Retina (tissue), 1 donor: ENCODE measurements at places on chromosomes 16 and 17.

DNA sequence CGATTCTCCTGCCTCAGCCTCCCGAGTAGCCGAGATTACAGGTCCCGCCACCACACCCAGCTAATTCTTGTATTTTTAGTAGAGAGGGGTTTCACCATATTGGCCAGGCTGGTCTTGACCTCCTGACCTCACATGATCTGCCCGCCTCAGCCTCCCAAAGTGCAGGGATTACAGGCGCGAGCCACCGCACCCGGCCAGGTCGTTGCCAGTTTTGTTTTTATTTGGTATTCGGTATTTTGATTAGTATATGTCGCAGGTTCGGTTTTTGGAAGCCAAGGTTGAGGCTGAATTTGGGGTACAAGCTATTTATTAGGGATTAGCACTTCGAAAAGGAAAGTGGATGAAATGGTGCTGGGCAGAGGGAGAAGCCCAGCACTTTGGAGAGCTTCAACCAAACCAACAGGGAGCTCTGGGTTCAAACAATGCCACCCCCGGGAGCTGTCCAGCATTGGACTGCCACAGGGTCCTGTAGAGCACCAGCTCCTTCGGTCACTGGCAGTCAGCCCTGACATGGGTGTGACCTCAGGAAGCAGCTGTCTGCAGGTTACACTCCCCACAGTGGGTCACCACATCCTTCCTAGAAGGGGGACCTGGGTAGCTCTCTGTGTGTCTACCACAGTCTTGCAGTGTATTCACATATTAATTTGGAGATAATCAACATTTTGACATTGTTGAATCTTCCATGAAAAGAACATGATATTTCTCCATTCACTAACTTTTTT lies 1.5 kb upstream of the CLEC10A start:
- DNase-seq, result no peak

DNA sequence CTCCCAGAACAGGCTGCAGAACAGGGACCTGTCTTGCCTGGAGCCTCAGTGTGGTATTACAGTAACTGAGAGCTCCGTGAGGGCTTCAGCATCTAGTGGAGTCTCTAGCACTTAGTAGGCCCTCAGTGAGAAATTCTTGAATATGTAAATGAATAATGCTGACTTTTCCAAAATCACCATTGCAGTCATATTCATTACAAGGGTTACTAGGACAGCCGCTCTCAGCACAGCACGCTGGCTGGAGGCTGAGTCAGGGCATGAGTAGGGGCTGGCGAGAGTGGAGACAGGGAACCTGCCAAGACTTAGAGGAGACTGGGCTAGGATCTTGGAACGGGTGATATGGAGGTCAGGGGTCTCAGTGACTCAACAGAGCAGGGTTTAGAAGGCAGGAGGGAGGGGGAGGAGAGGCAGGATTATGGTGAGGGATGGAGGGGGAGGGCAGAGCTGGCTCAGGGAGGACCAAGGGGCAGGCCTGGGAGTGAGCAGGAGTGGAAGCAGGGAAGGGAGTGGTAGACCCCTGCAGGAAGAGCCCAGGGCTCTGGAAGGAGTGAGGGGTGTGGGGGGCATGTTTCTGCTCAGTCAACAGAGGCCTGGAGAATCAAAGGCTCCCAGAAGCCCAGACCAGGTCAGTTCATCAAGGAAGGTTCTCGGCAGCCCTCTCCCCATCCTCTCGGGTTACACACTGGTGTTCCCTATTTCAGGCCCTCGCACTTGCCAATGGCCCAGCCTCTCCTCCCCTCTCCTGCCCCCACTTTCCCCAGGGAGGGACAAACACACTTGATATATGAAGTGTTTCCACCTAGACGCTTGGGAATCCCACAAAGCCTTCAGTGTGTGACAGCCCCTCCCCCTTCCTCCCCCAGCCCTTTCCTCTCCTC lies 42.3 kb downstream of the FZD2 start:
- peak; percentile 22 for DNase-seq

DNA sequence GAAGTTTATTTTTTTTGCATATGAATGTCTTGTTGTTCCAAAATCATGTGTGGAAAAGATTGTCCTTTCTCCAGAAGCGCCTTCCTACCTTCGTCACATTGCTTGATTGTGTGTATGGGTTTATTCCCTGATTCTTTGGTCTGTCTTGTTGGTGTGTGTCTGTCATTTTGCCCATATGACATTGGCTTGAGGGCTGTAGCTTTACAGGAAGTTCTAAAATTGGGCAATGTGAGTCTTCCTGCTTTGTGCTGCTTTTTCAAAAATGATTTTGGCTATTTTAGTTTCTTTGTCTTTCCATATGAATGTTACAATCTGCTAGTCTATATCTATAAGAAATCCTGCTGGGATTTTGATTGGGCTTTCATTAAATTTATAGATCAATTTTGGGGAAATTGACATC lies 217.2 kb downstream of the SNX29 start:
- no peak for DNase-seq

DNA sequence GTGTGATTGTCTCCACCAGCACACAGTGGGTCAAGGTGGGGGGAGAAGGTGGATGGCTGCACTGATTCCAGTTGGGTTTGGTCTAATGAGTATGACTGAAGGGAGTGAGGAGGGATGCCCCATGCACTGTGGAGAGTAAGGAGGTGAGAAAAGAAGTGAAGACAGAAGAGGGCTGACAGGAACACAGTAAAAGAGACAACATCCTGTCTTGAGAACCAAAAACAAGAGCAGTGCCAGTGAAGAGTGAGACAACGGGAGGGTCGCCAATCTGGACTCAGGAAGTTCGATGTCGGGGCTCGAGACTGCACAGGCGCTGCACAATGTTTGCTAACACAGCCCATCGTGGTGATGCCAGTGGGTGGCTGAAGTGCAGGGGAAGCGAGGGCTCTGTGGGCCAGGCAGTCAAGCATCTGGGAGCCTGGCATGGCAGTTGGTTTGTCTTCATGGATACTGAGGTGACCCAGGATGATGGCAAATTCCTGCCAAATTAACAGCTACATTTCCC lies 34.1 kb downstream of the DUSP14 start:
- DNase-seq, result no peak

DNA sequence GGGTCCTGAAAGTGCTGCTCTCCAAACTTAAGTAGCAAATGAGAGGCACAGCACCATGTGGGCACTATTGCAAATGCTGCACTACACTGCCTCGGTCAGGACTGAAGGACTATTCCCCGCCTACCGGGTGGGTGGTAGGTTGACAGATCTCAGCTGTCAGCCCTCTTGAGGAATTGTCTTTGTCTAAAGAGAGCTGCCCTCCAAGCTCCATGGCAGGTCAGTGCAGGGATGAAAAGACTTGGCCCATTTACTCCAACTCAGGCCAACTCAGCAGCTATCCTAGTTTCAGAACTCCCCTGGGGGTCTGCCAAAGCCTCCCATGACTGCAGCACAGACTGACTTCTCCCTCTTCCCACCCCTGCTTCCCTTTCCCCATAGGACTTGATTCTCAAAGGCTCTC lies 3.4 kb upstream of the PDZD9 start:
- DNase-seq, result no peak

DNA sequence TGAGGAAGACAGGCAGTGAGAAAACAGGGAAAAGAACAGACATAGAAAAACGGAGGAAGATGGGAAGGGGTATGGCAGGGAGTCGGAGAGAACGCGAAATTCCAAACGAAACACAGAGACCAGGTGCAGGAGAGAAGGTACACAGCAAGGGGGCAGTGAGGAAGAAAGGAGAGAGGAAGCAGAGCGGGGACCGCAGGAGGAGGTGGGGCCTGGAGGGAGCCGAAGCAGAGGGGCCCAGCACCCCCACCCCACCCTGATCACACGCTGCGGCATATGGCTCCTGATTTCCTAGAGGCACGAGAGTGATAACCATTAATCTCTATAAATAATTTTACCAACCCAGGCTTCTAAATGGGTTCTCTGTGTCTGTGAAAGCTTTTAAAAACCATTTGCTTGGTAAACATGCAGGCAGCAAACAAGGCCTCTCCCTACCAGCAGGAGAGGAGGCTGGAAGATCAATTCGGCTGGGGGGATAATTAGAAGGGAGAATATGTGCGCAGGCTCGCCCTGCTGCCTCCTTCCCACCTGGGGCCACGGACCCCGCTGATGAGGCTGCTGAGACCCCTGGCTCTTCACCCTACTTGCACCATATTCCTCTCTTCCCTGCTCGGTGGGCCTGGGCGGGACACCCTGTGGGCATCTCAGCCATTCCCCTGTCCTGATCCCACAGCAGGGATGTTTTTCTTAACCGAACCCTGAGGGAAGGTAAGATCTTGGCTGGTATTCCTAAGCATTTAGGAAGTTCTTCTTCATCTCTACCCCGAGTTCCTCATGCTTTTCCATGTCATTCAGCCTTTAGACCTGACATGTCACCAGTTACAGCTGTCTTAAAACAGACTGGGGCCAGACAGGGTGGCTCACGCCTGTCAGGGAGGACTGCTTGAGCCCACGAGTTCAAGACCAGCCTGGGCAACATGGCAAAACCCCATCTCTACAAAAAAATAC lies 86.7 kb downstream of the TMEM132E start:
- DNase-seq, result peak; percentile 32

DNA sequence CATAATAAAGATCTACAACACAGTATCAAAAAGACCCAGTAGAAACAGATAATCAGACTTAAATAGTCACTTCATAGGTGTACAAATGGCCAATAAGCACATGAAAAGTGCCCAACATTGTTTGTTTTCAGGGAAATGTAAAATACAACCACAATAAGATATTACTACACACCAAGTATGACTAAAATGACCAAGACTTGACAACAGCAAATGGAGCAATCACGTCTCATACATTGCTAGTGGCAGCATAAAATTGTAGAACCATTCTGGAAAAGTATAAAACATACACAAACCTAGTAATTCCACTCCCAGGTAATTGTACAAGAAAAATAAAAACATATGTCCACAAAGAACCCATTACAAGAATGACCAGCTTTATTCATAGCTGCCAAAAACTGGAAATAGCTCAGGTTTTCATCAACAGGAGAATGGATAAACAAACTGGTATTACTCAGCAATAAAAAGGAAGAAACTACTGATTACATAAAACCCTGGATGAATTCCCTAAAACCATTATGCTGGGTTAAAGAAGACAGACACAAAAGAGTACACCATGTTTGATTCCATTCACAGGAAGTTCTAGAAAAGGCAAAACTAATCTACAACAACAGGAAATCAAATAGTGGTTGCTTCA lies 85.6 kb downstream of the TTC19 start:
- DNase-seq, result no peak

GRCh38 chr16:74742051-74742481 lies 32.6 kb downstream of the FA2H start:
- DNase-seq, result no peak

- no peak for DNase-seq
These were observed 203.2 kb upstream of the WSCD1 start for GRCh38 chr17:5866978-5867377.

- DNase-seq, result no peak
These were observed 1.3 kb upstream of the CES3 start for GRCh38 chr16:66959704-66960161.

DNA sequence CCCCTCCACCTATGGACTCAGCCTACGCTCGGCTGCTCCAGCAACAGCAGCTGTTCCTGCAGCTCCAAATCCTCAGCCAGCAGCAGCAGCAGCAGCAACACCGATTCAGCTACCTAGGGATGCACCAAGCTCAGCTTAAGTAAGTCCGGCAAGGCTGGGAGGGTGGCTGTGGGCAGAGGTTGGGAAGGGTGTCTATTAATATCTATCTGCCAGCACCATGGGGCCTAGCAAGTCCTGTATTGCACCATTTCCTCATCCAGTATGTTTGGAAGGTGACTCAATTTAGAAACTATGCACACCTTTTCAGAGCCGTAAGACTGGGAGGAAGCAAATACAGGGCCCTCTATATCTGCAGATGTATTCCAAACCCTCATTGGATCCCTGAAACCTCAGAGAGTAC lies 45.0 kb upstream of the ARHGAP44 start:
- no peak for DNase-seq

DNA sequence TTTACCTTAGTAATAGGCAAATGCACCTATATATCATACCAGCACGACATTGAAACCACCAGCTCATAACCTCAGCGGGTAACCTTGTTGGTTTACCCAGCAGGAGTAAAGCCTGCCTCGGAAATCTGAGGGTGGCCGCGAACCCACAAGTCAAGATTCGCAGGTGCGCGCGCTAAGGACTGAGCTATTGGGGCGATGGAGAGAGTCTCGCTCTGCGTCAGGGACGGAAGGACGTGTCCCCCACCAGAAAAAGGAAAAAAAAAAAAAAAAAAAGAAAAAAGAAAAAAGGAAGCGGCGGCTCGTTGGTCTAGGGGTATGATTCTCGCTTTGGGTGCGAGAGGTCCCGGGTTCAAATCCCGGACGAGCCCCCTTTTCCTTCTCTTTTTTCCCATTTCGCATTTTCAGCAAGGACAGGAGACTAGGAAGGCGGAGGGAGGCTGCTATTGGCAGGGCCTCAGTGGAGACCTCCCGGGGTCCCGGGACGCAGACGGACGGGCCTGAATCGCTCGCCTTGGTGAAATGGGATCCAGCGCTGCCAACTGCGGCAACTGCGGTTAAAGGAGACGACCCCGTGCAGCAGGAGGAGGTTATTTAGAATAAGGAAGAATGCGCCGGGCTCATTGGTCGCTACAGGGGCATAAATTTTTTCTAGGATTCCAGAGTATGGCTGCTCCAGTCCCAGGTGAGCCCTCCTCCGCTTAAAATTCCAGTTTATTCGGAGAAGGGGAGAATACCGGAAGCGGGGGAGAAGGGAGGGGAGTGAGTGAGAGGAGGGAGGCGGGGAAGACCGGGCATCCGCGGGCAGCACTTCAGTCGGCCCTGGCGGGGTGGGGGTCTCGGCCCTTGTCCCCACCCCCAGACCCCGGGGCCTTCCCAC lies at the start of gene OR1F1:
Gene OR1F1 (plus strand): TSS at position 407 of the 877 bp plus-strand sequence.
- peak; percentile 75 for DNase-seq

GRCh38 chr16:87698241-87698640 lies 67.5 kb downstream of the KLHDC4 start:
- no peak for DNase-seq

GRCh38 chr16:87842209-87842869 lies 27.0 kb downstream of the SLC7A5 start:
- DNase-seq, result no peak

GRCh38 chr17:4476017-4476416 lies 22.7 kb upstream of the SPNS2 start:
- no peak for DNase-seq

- DNase-seq, result no peak
These were observed 5.0 kb upstream of the DNASE1L2 start for GRCh38 chr16:2231016-2231931.

- DNase-seq, result no peak
These were observed 80.9 kb downstream of the KLHDC4 start for GRCh38 chr16:87684711-87685404.

DNA sequence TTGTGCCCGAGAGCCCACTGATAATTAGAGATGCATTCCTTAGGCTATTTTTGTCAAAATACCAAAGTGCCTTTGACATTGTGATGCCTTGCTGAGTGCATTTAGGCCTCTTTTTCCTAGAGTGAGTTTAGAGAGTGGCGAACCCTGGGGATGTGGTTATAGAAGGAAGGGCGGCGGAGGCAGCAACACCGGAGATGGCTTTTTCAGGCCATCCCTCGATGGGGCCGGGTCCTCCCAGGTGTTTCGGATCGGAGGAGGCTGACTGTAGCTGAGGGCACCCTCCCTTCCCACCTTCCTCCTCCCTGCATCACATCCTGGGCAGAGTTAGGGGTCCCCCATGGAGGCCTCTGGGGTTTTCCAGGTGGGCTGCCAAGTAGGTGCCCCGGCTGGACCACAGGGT lies 6.6 kb upstream of the SNAI3 start:
- DNase-seq, result no peak
